ENCODE measurements at places on chromosomes 5 and 9.

DNA sequence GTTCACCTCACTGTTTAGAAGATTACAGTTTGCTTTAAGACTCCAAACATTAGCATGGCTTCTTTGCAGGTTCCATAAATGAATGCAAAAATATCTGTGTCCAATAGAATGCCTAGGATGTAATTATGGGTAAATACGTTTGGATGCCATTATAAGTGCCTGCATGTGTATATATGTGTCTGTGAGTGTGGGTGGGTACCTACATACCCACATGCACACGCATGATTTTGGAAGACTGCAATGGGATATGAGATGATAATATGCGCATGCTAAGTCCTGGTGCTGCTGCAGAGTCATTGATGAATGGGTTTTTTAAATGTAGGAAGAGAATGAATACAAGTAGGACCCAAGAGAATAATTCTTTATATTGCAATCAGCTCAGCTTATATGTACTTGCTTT lies 406.4 kb downstream of the ZSWIM6 start:
- DNase-seq: no peak

DNA sequence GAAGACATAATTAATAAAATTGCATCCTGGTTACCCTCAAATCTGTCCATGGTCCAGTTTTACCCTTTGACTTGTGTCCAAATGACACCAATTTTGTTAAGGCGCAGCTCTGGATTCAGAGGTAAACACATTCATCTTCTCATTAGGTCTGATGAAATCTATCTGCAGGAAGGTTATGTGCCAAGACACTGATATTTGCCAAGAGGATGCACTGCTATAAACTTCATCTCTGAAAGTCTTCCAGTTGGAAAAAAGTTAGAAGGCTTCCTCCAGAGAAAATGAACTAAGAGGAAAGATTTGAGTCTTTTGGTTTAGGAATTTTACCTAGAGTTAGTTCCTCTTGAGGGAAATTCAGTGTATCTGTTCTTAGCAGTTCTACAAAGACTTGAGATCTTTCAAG lies 717.8 kb downstream of the DTWD2 start:
- DNase-seq: no peak

DNA sequence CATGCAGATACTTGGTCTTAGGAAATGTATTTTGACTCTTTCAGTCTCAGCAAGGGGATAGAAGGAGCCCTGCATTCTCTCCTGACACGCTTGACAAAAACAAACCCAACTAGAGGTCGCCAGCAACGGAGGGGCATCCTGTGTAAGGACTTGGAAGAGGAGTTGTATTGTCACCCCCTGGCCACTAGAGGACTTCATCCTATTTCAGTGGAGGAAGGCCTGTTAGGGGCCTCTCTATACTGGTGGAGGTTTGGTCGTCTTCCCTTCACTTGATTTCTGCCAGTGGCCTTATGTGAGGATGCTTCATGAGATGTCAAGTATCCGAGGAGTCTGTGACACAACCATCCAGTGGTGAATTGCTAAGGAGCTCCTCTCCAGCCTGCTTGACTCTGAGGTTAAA lies 122.8 kb upstream of the STC2 start:
- no peak for DNase-seq

- no peak for DNase-seq
Measured at GRCh38 chr9:76944011-76944410, 38.1 kb upstream of the PRUNE2 start.

GRCh38 chr9:18502546-18502945 lies 28.6 kb downstream of the ADAMTSL1 start:
- DNase-seq: no peak

GRCh38 chr9:134284273-134284672 lies 42.0 kb upstream of the RXRA start:
- peak; percentile 71 for DNase-seq

DNA sequence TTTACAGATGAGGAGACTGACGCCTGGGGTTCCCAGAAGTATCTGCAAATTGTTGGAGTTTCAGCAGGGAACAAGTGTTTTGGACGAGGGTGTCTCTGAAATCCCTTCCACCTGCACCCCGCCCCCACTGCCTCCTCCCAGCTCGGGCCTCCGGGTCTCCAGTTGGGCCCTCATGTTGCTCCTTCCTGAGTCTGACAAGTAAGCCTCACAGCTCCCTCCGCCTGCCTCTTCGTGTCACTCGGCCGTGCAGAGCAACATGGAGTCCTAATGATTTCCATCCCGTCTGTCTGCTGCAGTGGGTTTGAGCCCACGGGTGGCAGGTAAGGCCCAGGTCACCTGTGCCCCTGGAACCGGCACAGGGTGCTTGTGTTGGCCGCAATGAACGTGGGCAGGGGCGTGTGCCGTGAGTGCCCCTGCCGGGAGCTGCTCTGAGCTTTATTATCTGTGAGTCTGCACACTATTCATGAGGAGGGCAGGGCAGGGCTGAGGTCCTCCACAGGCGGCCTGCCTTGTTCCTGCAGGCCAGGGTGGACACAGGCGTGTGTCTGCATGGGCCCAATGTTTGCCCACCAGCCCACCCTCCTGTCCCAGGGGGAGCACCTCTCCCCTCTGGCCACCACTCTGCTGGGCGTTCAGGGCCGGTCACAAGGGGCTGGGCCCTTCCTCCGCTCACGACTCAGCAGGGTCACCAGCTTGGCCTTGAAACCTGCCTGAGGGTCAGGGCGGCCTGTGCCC lies 6.1 kb downstream of the DOK3 start:
- no peak for DNase-seq

DNA sequence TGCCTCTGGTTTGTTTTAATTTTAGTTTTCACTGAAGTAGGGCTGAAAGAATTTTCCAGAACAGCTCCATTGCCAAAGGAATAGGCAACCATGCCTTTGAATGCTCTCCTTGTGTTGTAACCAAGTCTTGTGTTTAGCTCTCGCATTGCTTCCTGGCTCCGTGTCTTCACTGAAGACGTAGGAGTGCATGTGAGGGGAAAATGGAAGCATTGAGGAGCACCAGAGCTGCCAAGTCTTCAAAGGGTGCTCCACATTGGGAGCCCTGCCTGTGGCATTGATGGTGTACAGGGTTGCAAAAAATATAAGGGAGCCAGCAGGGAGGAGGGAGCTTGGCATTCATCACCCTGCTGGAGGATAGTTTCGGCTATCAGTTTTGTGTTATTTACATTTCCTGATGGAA lies 86.6 kb downstream of the NTRK2 start:
- DNase-seq: no peak

- no peak for DNase-seq
Measured at GRCh38 chr9:9341203-9341602, 1271.6 kb downstream of the PTPRD start.

DNA sequence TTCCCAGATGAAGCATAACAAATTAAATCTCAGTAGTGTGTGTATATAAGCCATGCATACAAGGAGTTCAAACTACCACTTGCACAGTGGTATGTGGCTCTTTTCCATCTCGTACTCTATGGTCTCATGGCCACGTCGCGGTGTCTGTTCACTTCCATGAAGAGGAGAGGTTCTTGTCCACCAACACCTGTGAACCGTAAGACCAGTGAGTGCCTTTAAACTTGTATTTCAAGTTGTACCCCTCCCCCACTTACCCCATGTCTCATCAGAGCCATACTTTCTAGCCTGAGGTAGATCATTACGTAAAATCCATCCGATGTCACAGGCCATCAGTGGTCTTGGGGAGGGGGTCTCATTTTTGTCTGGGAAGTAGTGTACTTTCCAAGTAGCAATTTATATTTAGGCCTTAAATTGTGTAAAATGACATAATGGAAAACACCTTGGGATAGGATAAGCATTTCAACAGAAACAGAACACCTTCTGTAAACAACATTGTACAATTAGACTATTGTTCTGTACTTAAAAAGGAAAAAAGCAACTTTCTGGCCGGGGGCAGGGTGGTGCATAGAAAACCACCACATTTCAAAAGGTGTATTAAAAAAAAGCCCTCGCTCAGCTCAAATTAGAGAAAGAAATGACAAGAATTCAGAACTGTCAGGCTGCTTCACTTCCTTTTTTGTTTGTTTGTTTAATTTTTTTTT lies 163.0 kb downstream of the SMARCA2 start:
- DNase-seq: no peak

DNA sequence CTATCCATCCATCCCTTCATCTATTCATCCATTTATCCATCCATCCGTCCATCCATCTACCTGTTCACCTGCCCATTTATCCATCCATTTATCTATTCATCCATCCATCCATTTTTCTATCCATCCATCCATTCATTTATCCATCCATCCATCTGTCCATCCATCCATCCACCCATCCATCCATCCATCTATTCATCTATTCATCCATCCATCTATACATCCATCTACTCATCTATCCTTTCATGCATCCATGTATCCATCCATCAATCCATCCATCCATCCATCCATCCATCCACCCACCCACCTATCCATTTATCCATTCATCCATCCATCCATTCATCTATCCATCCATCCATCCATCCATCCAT lies 10.8 kb downstream of the COL27A1 start:
- no peak for DNase-seq

GRCh38 chr5:55916986-55917385 lies 65.8 kb downstream of the IL31RA start:
- DNase-seq: no peak

DNA sequence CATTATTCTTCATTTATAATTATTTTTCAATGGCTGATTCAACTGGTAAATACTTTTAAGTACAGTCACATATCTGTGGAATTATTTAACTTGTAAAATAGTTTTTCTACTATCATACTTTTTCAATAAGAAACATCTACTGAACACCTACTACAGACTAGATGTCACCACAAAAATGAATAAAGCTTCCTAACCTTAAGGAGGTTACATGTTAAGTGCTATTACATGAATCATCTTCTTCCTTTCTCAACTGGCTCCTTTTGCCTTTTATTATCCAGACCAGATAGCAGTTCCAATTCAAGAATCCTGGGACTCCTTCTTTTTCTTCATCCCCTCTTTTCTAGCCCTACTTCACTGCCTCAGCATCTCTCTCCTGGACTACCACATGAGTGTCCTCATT lies 4.7 kb downstream of the PGGT1B start:
- DNase-seq: no peak
